ENCODE measurements at places on chromosomes 16 and 17.

- no peak for DNase-seq
Measured at GRCh38 chr17:237406-237955, 56.0 kb upstream of the DOC2B start.

DNA sequence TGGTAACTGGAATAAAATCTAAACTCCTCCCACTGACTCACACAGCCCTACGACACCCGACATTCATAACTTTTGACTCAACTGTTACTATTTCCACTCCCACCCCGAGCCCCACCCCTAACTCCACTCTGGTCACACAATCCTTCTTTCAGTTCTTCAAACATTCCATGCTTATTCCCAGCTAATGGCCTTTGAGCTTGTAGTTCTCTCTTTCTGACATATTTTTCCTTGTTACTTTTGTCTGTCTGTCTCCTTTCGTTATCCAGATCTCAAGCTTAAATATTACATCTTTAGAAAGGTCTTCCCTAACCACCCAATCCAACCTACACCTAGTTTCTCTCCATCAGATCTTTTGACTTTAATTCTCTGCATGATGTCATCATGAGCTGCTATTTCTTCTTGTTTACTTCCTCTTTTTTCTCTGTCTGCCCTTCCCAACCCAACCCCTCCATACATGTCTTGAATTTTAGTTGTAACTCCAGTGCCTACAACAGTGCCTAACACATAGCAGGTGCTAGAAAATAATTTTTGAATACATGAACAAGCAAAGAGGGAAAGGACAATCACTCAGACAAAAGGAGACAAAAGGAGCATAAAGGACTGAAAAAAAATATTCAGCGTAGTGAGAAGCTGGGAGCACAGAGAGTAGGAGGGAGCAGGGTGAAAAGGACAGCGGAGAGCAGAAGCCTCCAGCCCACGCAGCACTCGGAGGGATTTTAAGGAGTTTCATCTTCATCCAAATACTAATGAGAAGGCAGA is 65.2 kb upstream of the SMIM36 start:
- DNase-seq, result no peak

- DNase-seq, result peak; percentile 96
Measured at GRCh38 chr16:67862623-67863583, 9.9 kb upstream of the EDC4 start.

- no peak for DNase-seq
Measured at GRCh38 chr17:10041287-10041612, 136.2 kb upstream of the RCVRN start.

DNA sequence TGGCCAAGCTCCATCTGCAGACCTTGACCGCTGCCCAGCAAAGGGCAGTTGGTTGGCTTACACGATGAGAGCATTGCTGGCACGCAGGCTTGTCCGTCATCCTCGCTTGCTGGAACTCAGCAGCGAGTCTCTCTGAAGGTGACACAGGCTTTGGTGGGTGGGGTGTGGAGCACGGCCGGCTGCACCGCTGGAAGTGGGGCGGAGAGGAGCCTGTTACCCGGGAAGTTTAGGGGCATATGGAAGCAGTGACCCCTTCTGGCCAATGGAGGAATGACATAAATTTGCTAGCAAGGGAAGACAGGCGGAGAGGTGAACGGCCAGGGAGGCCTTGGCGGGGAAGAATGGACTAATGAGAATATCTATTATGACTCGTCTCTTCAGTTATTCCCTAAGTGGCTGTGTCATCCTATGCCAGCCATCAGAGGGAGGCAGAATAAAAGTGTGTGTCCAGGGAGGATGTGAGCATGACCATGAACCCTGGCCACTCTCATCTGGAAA is 65.9 kb upstream of the SDK2 start:
- DNase-seq, result peak; percentile 47

- DNase-seq, result no peak
Measured at GRCh38 chr16:17420816-17421215, 49.9 kb downstream of the XYLT1 start.

- DNase-seq, result no peak
Measured at GRCh38 chr16:70444249-70445063, 5.6 kb upstream of the ST3GAL2 start.

- DNase-seq, result no peak
Measured at GRCh38 chr17:39553341-39553945, 54.3 kb downstream of the NEUROD2 start.

DNA sequence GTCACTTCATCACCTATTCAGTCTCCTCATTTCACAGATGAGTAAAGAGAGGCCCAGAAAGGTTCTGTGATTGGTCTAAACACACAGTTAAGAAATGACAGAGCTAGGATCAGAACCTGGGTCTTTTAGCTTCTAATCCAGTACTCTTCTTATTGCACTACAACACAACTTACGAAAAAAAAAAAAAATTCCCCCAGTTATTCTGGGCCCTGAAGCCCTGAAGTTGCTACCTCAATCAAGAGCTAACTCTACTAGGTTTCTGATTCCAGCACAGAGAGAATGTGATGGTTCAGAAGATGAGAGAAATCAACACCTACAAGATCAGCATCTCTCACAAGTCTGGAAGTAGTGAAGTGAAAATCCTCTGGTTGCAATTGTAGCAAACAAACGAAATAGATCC is 37.3 kb downstream of the GRB7 start:
- no peak for DNase-seq

GRCh38 chr16:65406116-65406515 is 284.3 kb upstream of the CDH11 start:
- DNase-seq, result no peak

DNA sequence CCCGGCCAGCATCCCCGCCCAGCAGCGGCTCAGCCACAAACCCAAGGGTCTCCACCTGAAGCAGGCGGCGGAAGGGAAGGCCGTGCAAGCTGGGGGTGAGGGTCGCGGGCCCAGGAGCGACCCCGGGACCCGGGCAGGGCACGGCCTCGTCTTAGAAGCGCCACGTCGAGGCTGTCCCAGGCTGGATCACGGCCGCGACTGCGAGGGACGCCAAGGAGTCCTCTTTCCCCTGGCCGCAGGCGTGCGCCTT is 538 bp upstream of the CCNF start:
- DNase-seq, result no peak

GRCh38 chr17:78046923-78047322 is 81.6 kb downstream of the TMC6 start:
- peak; percentile 53 for DNase-seq

- DNase-seq, result no peak
Measured at GRCh38 chr16:84180519-84181140, 6.2 kb downstream of the TAF1C start.

DNA sequence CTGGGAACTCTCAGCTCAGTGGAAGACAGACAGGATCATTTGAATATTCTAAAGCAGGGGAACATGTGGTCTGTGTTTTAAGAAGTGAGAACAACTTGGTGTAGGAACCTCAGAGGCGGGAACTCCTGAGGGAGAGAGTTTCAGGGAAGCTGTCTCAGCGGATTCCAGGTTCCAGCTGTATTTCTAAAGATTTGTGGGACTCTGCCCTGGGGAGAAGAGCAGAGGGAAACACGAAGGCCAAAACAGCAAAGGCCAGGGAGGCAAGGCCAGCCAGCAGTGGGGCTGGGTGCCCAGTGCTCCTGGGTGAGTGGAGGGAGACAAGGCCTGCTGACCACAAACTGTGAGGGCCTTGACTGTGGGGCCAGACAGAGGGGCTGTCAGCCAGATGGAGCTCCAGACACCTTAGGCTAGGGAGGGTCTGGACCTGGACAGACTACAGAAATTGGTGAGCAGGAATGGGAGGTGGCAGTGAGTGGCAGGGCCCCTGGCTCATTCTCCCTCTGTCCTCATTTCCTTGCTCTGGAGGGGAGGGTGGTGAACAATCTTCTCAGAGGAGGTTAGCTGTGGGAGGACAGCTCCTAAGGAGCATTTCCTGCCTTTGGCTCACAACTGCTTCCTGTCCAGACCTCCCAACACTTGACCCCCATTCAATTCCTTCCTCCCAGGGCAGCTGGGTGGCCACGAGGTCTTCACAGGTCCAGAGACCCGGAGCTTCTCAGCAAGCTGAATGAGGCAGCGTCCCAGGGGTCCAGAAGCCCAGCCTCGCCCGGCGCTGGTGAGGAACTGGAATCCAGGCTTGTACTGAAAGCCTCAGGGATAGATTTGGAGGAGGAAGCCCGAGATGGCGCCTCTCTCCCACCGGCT is 21.0 kb upstream of the FZD2 start:
- DNase-seq, result peak; percentile 73

GRCh38 chr17:77253611-77254051 is 112.9 kb downstream of the SEC14L1 start:
- DNase-seq, result no peak
